ENCODE measurements at places on chromosomes 2 and 18.

- DNase-seq: no peak
Measured at GRCh38 chr2:195756218-195756942, 99.4 kb downstream of the SLC39A10 start.

DNA sequence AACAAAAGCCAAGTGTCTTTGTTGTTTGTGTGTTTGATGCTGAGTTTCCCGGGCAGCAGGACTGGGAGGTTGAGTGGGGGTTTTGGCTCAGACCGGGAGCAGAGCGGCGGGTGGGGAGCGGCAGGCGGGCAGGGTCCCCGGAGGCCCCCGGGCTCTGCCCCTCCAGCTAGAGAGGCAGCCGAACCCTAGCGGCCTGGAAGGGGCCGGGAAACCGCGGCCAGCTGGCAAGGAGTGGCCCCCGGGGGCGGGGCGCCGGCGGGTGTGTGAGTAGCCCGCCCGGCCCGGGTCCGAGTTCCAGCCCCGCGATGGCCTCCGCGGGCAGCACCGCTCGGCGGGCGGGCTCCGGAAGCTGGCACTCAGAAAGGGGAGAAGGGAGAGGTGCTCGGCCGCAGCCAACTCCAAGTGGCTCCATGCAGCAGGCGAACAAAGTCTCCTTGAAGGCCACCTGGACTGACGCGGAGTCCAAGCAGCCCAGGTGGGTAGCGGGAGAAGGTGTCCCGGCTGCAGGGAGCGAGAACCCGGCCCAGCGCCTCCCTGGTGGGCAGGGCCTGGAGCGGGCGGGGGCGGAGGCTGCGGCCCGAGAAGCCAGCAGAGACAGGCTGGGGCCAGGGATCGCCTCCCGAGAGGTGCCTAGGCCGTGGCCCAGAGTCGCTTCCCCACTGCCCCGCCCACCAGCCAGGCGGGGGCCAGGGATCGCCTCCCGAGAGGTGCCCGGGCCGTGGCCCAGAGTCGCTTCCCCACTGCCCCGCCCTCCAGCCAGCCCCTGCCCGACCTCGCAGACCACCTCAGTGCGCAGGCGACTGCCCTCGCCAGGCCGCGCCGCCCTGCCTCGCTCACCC lies at the start of gene ANKRD53:
TSS of gene ANKRD53 (plus strand) at position 290 of the 839 bp plus-strand sequence. CDS start at position 306, 16 bp downstream.
- DNase-seq: peak; percentile 62

GRCh38 chr2:37590119-37590571 lies 81.3 kb downstream of the CDC42EP3 start:
- DNase-seq: no peak

GRCh38 chr18:46488471-46489213 lies 168.4 kb downstream of the LOXHD1 start:
- no peak for DNase-seq

- no peak for DNase-seq
Measured at GRCh38 chr18:42092848-42093247, 137.8 kb downstream of the PIK3C3 start.

Data from endothelial cell (in vitro differentiated cells).